ENCODE measurements at places on chromosomes 5 and 9. TPM values are rescaled to one million over a fixed set of nuclear protein-coding genes. Genes with fewer than 3 reads are reported as not detected.

Gene ST8SIA4
- 61.3 TPM for total RNA-seq

Gene DIMT1
- 48.8 TPM for total RNA-seq

Gene PCDHGA12
- 0.12 TPM for total RNA-seq

Gene CNTNAP3
- total RNA-seq = not detected

Gene PTPRD
- not detected for total RNA-seq

Gene ENTPD8
- total RNA-seq = not detected

Gene FBLL1
- total RNA-seq = not detected

Gene GPR151
- total RNA-seq = not detected

Gene PCDHGB5
- total RNA-seq = 0.43 TPM

Gene C5orf46
- not detected for total RNA-seq

Gene CD180
- total RNA-seq = 0.26 TPM

Gene SYK
- 0.05 TPM for total RNA-seq

Gene UBE2D2
- 272 TPM for total RNA-seq

Gene IFNA17
- total RNA-seq = not detected

Gene NOXA1
- total RNA-seq = 0.36 TPM

Measured in activated CD4-positive, alpha-beta T cell treated with anti-CD3 and anti-CD28 coated beads, Interleukin-2, amount 10 ng/mL, durations not matched to agents 24 days and 14 days (primary cell).